NCI-H226 (cell line): ENCODE measurements at places on chromosomes 12 and 14.

GRCh38 chr14:20976291-20976690 is 13.5 kb upstream of the METTL17 start:
- DNase-seq: no peak

GRCh38 chr12:107436376-107436775 is 249.2 kb upstream of the PWP1 start:
- peak; percentile 93 for DNase-seq

GRCh38 chr12:94171595-94171930 is 23.2 kb downstream of the PLXNC1 start:
- DNase-seq: peak; percentile 69

DNA sequence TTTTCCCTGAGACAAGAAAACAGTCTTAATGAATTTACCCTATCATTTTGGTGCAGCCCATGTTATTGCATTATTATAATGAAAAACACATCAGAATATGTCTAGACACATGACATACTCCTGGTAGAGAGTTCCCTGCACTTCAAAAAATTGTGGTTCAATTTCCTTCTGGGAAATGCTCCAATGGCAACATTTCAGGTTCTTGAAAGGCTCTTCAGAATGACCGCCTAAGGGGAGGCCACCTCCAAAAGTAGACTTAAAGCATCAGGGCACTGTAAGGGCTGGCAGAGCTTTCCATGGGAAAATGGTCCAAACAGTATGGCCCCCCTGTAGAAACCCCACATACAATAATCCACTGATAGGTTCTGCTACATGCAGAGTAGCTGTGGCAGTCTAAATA is 110.7 kb downstream of the SLC25A21 start:
- no peak for DNase-seq

GRCh38 chr12:69948851-69949250 is 123.8 kb downstream of the MYRFL start:
- DNase-seq: no peak

DNA sequence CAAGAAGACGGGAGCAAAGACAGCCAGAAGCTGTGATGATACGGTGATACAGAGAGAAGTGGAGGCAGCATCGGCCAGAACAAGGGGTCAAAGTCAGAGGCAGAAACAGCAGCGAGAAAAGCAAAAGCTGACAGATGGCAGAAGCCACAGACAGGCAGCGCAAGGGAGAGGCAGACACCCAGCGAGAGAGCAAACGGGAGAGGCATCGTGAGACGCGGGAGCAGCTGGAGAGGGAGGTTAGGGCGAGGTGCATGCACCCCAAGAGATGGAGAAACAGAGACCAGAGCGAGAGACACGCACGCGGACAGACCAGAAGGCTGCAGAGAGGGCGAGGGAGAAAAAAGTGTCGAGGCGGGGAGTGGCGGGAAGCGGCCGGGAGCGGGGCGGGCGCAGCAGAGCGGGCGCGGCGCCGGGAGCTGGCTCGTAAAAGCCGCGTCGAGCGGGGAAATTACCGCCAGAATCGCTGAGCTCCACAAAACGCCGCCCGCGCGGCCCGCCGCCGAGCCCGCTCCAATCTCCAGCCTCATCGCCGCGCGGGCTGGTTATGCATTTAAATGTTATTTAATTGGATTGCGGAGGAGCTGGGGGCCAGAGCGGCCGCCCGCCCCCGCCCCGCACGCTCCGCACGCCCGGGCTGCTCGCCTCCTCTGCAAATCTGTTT is 15.6 kb downstream of the SMUG1 start:
- no peak for DNase-seq
